NCI-H1417 (cell line): ENCODE measurements at places on chromosomes 4 and X.

DNA sequence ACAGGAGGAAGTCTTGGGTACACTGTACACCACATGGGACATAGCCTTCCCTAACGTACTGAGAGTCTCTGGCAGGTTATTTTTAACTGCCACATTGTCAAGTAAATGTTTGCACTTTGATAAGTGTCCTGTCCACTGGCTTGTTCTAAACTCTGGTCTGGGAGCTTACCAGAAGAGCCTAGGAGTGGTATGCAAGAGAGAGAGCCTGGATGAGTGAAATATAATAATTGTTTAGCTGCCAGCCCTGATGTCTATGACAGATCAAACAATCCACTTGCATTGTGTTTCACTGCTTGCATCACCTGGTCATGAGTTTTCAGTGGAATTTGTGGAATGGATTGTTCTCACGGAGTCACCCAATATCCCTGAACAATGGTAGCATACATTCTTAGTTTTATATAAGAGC lies 91.6 kb downstream of the SHROOM3 start:
- DNase-seq: peak; percentile 49

DNA sequence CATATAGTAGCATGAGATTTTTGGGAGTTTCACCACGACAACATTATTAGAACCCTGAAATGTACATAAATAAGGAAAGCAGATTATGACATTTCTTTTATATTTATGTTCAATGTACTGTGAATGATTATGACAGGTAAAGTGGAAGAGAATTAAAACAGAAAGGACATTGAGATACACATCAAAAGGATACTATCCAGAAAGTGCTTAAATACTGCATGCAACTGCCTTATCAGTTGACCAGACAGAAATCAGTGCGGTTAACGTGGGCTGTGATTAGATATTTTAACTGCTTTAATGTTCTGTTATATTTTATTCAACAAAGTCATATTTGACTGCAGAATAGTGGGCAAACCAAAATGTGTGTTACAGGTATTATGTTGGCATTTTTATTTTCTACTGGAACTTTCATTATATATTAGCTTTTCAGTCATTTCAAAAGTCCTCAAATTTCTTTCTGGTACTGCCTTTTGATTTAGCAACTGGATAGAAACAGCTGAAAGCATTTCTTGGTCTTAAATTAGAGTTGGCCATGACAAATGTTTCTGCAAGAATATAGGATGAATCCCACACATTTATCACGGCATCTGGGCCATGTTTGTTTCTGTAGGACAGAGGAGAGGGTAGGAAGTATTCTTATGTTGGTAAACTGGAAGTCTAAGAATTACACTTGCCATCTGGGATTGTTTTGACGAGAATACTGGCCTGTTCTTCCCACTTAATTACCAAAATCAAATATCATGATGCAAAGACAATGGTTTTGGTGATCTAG lies 255.2 kb downstream of the SLC39A8 start:
- DNase-seq: no peak

DNA sequence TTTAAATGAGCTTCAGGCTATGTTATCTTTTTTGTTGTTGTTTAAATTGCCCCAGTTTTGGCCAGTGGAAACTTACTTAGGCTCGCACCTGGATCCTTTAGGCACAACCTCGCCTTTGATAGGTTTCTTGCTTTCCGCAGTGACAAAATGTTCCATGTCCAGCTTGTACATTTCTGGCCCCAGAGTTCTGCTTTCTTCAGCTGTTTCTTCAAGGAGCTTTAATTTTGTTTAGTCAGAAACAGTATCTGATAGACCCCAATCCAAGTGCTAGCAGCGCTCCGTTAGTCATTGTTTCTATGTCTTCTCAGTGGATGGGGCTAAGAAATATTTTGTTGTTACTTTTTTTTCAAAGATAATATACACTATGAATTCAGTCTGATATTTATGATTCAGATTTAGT lies 82.8 kb downstream of the STIM2 start:
- no peak for DNase-seq

DNA sequence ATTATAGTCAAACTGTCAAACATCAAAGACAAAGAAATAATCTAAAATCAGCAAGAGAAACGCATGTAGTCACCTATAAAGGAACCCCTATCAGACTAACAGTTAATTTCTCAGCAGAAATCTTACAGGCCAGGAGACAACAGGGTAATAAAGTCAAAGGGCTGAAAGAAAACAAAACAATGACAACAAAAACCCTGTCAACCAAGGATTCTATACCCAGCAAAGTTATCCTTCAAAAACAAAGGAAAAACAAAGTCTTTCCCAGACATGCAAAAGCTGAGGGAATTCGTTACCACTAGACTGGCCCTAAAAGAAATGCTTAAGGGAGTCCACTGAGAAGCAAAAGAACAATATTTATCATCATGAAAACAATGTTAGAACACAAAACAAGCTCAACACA lies 22.1 kb downstream of the TMEM154 start:
- DNase-seq: no peak

- no peak for DNase-seq
These were observed 94.2 kb upstream of the MAMLD1 start for GRCh38 chrX:150268839-150269355.

DNA sequence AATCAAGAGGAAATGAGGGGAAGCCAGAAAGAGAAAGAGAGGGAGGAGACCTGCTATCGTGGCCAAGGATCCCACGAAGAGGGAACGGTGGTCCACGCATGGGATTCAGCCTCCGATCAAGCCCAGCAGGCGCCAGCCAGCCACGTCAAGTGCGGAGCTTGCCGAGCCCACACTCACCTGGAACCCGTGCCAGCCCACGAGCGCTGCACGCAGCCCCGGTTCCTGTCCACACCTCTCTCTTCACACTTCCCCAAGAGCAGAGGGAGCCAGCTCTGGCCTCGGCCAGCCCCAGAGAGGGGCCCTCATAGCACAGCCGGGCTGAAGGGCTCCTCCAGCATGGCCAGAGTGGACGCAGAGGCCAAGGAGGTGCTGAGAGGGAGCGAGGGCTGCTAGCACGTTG lies 795.1 kb upstream of the GRIA3 start:
- DNase-seq: no peak

DNA sequence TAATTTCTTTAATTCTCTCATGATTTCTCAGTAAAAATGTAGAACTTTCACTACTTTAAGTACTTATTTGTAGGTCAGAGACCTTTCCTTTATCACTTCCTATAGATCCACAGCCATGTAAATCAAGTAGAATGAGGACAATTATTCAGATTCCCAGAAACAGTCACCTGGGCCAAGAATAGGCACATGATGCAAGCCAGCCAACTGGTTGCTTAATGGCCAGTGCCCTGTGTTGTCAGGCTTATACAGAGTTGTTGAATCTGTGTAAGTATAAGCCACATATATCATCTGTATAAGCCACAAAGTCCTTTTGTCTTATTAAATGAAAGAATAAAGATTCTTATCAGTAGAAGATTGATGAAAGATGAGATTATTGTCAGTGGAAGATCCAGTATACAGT lies 5.2 kb downstream of the BANK1 start:
- no peak for DNase-seq

DNA sequence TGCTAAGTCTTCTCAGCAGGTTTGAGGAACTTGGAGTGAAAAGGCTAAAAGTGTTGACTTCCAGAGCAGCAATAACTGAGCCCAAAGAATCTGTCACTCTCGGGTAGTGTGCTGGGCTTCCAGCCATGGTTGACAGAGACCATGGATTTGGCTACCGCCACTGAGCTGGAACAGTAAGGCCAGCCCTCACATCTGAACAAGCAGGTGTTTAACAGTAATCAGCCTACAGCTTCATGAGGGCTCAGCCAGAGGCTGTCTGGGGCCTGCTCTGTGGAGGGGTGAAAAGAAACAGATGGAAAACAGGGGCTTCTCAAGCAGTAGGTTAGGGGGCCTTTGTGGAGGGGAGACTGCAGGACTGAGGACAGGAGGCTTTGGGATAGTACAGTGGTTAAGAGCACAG lies 14.9 kb downstream of the RASL11B start:
- no peak for DNase-seq

DNA sequence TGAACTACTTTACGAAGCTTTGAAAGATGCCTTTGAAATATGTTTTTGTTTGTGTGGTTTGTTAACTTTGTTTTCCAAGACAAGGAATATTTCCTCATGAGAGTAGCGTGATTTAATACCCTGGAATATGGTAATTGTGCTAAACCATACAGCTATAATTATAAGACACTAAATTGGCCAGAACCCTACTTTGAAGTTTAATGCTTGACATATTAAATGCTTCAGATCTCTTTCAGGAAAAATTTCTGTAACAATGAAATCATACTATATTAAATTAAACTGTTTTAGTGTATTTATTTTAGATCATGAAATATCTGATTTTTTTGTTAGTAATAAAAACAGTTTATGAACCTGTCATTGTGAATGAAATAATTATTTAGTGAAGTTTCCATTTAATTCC lies 63.5 kb downstream of the DCLK2 start:
- peak; percentile 31 for DNase-seq

DNA sequence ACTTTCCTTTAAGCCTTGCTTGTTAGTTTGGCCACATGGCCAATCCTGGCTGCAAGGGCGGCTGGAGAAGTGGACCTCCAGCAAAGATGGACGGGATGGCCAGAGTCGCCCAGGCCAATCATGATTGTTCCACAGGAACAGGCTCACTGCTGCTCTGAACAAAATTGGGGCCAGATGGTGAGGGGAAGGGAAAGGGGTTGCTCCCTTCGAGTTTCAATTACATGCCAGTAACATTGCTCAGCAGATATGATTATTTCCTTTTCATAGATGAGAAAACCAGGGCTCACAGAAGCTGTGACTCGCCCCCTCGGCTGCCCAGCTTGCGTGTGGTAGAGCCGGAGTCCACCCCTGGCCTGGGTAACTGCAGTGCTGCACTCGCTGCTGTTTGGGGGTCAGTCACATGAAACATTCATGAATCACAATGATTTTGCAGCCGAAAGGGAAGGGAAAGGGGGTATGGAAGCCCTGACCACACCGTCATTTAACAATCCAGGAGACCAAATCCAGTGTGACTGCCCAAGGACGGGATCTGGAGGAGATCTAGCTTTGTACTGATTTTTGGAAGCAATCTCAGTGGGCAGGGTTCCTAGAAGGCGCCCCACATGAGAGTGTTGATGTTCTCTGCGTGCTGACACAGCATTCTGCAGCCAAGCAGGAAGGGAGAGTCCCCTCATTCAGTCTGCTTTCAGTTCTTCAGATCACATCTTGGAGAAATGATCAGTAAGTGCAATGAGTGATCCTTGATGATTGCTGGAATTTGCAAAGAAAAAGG lies 77.3 kb upstream of the MSX1 start:
- DNase-seq: no peak

DNA sequence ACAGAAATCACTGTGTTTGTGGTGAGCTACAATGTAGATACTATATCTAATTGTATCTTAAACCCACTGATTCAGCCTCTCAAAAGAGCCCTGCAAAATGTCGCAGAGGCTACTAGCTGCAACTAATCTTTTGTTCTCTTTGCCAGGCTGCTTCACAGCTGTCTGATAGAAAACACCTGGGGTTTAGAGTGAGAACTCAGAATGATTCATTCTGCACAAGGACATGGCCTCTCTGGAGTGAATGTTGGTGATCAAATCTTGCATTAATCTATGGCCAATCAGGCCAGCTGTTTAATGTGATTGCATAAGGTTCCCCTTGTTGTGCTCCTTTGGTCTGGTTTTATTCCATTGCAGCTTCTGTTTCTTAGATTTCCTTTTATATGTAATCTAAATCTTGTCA lies 100.3 kb downstream of the EMCN start:
- DNase-seq: no peak

- DNase-seq: no peak
These were observed 285.3 kb upstream of the RASGEF1B start for GRCh38 chr4:81756973-81757372.

DNA sequence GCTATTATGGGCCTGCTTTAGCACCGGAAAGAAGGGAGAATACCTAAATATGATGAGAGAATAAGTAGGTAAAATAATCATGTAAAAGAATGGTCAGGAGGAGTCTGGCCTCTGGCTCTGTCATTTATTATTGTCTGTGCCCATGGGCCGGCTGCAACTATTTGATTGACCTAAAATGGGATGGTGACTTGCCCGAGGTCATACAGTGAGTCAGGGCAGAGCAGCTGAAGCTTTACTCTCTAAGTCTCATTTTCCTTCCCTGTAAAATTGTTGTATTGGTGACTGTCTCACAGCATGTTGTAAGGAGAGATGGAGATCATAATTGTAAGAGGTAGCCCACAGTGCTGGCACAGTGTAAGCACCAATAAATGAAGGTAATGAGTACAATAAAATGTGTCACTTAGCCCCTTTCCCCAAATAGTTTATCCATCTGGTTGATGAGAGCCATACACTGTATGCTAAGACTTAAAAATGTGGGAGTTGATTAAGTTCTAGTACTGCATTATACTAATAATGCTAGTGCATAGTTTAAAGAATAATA lies 39.6 kb downstream of the RUFY3 start:
- no peak for DNase-seq

- no peak for DNase-seq
These were observed 285.0 kb downstream of the SHOX start for GRCh38 chrX:915427-916229.

- peak; percentile 62 for DNase-seq
These were observed 33.7 kb upstream of the WDR17 start for GRCh38 chr4:176031922-176032321.

- DNase-seq: no peak
These were observed 10.2 kb downstream of the TIGD2 start for GRCh38 chr4:89121387-89122068.

GRCh38 chrX:55489314-55490009 lies at the start of gene USP51:
TSS of gene USP51 (minus strand) at chrX:55489848. CDS start at chrX:55488939, 909 bp downstream.
- DNase-seq: peak; percentile 39

DNA sequence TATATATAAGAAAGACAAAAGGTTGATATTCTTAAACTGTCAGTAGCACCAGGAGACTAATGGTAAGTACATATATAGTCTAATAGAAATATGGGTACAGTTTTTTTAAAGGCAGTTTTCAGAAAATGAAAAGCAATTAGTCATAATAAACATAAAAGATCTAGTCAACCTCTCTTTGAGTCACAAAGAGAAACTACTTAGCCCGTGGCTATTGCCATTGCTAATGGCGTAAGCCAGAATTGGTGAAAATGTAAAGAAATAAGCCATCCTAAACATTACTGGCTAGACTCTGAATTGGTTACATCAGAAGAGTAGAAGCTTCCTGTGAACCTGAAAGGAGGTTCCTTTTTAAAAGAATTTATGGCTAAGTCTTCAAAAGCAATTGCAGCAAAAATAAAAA lies 668.7 kb upstream of the CPEB2 start:
- no peak for DNase-seq

DNA sequence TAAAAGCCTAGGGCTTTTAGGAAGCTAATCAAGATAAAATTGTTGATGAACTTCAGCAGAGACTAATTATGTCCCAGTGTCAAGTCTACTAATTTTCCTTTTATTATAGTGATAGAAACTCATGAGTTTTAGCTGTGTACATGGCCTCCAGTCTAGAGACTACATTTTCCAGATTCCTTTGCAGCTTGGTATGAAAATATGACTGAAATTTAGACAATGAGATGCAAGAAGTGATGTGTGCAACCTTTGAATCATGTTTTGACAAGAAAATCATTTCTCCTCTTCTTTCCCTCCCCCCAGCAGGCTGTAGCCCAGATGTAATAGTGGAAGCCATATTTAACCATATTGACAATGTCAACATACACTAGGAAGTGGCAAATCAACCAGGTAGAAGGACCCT lies 30.3 kb upstream of the IL13RA2 start:
- no peak for DNase-seq

GRCh38 chr4:76897536-76898384 lies at the start of gene SOWAHB:
TSS of gene SOWAHB (minus strand) at chr4:76898144. CDS start at chr4:76897849, 295 bp downstream.
- peak; percentile 80 for DNase-seq

GRCh38 chr4:101211146-101211553 lies 136.2 kb downstream of the PPP3CA start:
- peak; percentile 46 for DNase-seq

- no peak for DNase-seq
These were observed 170.9 kb downstream of the COL25A1 start for GRCh38 chr4:109131559-109131958.
